GM12878 (cell line): ENCODE measurements at places on chromosomes 16 and 17.

GRCh38 chr17:44652727-44653126 is 3.5 kb upstream of the MEIOC start:
- DNase-seq, result no peak

- no peak for DNase-seq
Measured at GRCh38 chr16:69930117-69930776, 20.9 kb upstream of the CLEC18A start.

DNA sequence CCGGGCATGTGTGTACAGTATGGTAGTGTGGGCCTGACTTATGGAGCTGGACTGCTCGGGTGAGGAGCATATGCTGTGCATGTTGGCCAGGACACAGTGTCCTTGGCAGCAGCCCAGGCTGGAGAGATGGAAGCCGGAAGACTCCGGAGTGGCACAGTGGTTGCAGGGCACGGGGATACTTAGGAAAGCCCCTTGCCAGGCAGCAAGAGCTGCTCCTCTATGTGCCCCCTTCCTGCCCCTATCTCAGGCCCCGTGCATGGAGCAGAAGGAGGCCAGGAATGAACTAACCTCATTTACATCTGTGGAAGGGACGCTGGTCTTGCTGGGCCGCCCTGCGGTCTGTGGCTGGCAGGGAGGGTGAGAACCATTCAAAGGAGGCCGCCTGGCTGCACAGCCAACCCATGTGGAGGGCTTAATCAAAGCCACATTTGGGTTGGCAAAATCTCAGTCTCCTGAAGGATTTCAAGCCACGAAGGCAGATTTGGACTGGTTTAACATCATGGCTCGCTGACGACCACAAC is 32.2 kb upstream of the RCVRN start:
- no peak for DNase-seq

- no peak for DNase-seq
Measured at GRCh38 chr16:51267681-51268080, 116.6 kb upstream of the SALL1 start.
